Thoracic aorta (tissue), 2 donors: ENCODE measurements at places on chromosomes 6 and 20.

DNA sequence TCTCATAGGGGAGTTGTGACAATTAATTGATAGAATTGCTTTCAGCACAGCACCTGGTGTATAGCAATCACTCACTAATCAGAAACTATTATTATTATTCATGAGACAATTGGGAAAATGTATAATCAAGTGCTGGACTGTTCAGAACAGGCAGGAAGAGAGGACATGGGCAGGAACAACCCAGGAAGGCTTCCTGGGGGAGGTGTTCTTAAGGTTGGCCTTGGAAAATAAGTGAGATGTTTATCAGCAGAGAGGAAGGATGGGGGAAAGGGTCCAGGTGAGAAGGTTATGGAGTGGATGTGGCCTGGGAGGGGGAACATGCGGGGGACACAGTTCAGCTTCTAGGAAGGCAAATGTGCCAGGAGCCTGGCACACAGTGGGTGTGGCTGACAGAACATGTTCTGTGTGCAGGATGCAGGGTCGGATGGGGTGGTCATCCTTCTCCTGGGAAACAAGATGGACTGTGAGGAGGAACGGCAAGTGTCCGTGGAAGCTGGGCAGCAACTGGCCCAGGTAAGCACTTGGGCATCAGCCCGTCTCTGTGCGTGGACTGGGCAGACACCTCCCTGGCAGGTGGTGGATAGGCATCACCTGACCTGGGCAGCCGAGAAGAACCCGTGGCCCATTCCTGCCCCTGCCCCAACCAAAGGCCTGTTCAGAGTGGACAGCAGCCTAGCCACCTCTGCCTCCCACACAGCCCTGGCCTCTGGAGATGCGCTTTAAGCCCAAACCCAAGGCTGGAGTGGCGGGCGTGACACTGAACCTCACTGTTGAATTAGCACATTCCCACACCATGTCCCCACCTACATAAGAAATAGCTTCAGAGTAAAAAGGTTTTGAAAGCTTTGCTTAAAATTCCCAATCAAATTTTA is 30.9 kb downstream of the RAB44 start:
- DNase-seq, result no peak

GRCh38 chr6:42417641-42418112 is 34.0 kb downstream of the TRERF1 start:
- DNase-seq, result no peak

GRCh38 chr6:44111434-44112417 is 15.5 kb downstream of the MRPL14 start:
- DNase-seq, result no peak

DNA sequence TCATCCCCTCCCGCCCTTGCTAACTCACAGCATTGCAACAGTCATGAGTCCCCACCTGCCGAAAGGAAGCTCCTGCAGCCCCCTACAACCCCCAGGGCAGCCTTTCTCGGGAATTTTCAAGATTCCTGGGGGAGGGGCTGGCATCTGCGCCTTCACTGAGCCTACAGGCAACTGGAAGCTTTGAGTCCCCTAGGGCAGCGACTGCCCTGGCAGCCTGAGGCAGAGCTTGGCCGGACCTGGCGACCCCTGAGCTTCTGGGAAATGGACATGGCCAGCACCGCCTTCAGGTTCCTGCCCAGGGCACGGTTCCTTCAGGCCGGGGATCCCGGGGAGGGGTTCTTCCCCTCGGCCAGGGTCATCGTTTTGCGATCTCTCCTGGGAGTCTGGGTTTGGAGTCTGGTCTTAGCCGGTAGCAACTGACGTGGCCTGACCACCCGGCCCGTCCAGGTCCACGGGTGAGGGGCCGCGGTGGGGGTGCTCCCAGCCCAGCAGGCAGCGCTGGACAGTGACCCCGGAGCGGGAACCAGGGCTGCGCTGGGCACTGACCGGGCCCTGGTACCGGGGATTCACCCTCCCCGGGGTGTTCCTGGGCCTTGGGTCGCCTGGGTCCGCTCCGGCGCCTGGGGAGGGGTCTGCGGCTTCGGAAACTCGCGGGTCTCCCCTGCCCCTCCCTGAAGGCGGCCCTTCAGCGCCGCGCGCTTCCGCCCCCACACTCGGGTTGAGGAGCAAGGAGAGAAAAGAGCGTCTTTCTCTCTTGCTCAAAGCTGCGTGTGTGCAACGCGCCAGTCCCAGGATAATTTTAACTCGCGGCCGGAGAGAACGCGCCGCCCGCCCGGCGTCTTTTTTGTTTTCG is 593 bp upstream of the COL9A3 start:
- DNase-seq, result no peak

GRCh38 chr6:16764188-16764950 is 3.1 kb upstream of the ATXN1 start:
- DNase-seq, result no peak

GRCh38 chr20:56392132-56392880 is at the start of the genes AURKA and CSTF1:
Gene AURKA, minus strand, starts transcription at chr20:56392215. Its CDS starts 4,018 bp downstream, at chr20:56388197.
Gene CSTF1, plus strand, starts transcription at chr20:56392645. Its CDS starts 2,908 bp downstream, at chr20:56395553.
- DNase-seq, result peak; percentile 97

GRCh38 chr20:43102394-43102793 is 87.3 kb downstream of the PTPRT start:
- no peak for DNase-seq

DNA sequence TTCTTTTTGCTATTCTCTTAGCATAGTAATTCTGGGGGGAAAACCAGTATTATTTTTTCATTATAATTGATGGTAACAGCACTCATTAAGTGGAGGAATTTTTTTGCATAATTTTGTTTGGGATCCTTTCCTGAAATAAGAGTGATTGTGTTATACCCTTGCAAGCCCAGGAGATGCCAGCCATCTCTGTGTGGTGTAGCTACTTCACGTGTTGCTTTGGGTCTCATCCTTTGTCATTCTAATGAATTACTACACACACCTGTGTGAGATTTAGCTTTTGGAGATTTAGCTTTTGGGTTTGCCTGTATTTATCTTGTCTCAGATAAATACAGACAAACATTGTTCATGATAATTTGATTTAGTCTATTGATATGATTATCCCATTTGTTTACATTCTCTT is 76.5 kb downstream of the SH3BGRL2 start:
- no peak for DNase-seq

- DNase-seq, result no peak
These were observed 717.9 kb upstream of the POU3F2 start for GRCh38 chr6:98116455-98116854.

- DNase-seq, result no peak
These were observed 6.1 kb upstream of the ZMYND8 start for GRCh38 chr20:47362361-47363219.

DNA sequence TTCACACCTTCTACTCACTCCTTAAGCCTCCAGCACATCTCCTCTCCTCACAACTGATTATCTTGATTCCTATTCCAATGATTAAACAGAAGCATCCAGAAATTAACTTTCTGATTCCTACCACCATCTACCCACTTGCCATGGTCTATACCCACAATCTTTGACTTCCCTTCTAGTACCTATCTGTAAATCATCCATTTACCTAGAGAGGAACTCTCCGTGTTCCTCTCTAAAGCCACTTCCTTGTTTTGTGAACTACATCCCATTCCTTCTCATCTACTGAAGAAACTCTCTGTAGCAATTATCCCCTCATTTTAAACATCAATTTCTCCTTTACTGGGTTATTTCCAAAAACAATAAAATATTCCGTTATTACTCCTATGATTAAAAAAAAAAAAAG is 167.3 kb downstream of the ARHGAP18 start:
- DNase-seq, result no peak

DNA sequence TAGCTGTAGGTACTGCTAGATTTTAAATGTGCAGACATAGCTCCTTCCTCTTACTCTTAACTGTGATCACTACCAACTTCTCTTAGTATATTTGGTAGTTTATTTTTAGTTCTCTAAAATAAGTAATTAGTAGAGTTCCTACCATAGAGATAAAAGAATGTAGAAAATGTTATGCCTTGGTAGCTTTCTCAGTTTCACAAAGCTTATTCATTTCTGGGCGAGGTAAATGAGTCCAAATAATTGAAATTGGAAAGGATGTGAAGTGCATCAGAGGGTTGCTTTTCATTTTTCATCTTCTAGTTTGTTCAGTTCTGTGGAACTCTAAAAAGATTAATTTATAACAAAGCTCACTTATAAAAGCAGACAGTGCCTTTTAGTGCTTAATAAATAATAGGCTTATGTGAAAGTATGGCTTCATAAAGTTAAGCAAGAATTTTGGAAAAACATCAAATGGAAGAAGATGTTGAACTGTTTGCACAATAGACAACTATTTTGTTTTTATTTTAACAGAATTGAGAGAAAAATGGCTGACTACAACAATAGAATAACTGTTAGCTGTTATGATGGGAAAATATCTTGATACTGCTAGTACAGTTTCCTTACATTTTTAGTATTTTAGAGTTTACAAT is 303.7 kb downstream of the UTRN start:
- DNase-seq, result no peak

GRCh38 chr6:33013608-33014007 is 4.2 kb upstream of the HLA-DOA start:
- DNase-seq, result no peak

DNA sequence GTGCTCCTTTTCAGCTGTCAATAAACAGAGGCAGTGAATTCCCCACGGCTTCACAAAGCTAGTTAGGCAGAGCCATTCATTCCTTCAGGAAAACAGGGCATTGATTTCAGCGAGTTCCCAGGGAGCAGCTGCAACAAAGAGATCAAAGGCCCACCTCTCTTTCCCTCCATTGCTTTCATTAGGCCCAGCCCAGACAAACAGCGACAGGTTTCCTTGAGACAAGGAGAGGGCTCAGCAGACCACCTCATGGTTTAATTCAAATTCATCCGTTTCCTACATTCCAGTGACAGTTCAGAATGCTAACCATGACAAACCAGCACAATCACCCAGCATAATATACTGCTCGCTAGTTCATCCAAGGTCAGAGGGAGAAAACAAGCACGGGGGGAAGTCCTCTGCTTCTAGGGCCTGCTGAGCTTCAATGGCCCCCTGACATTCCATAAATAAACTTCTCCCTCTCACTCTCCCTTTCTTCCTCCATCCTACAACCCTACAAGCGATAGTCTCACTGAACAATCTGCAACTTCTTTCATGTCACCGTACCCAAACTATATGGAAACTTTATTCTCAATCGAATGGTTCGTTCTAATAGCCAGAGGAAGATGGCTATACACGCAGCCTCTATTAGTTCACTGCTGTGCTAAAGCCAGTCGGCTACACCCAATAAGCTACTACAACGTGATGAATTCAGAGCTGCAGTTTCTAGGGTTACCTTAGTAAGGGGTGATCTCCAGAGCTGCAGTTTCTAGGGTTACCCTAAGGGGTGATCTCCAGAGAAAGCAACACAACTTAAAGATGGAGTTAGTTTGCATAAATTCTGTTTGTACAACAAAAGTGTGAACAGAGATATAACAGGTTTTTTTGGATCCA is 34.7 kb downstream of the PLAGL1 start:
- DNase-seq, result no peak

- DNase-seq, result no peak
These were observed 22.9 kb upstream of the NNAT start for GRCh38 chr20:37498066-37498665.

- no peak for DNase-seq
These were observed 769 bp upstream of the TRPC4AP start for GRCh38 chr20:35093267-35093884.

DNA sequence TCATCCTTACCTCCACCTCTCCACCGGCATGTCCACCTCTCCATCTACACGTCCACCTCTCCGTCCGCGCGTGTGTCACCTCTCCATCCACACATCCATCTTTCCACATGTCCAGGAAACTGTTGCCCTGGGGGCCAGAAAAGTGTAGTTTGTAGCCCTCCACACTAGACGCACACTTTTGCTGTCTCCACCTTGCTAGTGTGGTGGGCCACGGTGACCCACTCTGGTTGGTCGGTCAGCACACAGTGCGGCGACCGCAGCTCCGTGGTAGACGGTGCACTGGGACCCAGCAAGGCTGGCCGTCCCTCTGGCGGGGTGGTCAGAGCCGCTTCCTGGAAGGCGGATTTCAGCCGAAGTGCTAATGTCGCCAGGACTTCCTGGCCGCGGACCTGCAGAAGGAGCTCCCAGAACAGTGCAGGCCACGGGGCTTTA is 268.6 kb downstream of the DLL1 start:
- DNase-seq, result no peak

DNA sequence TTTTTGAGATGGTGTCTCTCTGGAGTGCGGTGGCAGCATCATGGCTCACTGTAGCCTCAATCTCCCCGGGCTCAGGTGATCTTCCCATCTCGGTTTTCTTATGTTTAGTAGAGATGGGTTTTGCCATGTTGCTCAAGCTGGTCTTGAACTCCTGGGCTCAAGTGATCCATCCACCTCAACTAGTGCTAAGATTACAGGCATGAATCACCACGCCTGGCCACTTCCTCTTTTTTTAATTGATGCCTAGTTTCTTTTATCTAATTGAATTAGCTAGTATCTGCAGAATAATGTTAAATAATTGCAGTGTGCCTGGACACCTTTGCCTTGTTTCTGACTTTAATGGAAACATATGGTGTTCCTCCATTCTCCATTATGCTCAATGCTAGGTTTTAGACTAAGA is 38.4 kb upstream of the SLC22A16 start:
- DNase-seq, result no peak

DNA sequence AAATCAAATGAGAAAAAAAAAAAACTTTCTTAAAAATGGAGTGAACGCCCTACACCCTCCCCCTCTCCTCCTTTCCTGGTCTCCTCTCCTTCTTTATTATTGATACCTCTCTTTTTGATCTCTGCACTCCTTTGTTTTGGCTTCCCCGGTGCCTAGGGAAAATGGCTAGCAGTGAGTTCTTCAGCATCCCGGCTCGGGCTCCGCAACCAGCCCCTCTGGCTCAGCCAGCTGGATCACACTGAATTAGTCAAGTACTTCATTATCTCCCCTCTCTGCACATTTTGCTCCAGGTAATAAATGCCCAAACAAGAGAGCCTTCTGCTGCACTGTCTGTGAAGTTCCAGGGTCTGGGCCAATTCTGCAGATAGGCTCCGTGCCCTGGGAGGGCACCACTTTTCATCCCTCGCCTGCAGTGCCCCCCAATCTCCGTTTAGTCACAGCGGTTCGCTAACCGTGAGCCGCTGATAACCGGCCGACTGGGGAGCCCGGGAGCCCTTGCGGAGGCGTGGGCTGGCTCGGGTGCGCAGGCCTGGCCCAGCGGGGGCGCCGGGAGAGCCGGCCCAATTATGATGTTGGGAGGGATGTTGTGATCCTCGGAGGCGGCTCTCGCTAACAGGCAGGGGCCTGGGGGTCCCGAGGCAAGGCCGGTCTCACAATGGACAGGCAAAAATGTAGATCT is 301.9 kb downstream of the TFAP2A start:
- no peak for DNase-seq

DNA sequence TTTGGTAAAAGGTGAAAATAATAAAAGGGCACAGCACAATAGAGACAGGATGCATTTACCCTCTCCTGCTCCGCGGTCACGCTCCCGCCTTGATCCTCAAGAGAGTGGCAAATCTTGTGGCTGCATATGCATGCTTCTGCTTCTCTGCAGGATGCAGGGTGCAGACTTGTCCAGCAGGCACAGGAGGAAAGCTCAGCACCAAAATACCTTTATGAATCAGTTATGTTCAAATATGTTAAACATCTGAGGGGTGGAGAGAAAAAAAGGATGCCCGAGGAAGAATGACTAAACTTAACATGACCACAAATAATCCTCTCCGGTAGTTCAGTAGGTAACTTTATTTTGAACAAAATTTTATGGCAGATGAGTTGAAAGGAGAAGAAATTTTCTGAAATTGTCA is 366.1 kb upstream of the SOX4 start:
- no peak for DNase-seq
